ENCODE measurements at places on chromosomes 2 and 18.
A peak's percentile ranks its signal among the peaks of the same experiment; 100 is the strongest.

DNA sequence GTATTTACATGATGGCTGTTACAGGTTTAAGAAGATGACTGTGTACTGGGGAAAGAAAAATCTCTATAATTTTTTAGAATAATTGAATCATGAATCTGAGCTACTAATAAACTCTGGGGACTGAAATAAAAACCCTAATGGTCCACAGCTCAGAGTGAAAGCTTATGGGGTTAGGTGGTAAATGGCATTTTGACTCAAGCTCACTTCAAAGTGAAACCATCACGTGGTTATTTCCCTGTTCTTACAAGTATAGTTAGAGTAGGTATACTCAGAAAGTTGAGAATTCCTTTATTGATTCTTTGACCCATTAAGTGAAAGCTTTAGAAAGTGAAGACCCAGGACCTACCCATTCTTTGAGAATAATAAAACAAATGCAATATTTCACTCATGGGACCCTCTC, 626.2 kb upstream of the SETBP1 start:
- DNase-seq, result no peak

- no peak for DNase-seq
These were observed 214.4 kb upstream of the RASGRP3 start for GRCh38 chr2:33262097-33262496.

GRCh38 chr2:23803965-23804542, 122.9 kb downstream of the ATAD2B start:
- no peak for DNase-seq

DNA sequence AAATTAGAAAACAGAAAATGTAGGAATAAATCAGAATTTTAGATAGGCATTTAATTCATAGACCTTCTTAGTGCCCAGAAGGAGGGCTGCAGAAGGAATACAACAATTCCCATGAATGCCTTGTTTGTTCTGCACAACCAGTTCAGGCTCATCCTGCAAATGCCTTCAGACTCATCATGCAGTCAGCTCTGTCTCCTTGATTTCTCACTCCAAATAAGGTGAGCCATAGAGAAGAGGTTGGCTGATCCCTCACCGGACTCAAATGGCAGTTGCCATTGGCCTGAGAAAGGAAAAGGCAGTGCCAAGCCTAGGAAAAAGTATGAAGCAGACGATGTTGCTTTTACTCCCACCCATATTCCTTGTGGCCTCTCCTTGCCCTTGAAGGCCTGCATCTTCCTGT, 50.3 kb downstream of the DSC3 start:
- no peak for DNase-seq

DNA sequence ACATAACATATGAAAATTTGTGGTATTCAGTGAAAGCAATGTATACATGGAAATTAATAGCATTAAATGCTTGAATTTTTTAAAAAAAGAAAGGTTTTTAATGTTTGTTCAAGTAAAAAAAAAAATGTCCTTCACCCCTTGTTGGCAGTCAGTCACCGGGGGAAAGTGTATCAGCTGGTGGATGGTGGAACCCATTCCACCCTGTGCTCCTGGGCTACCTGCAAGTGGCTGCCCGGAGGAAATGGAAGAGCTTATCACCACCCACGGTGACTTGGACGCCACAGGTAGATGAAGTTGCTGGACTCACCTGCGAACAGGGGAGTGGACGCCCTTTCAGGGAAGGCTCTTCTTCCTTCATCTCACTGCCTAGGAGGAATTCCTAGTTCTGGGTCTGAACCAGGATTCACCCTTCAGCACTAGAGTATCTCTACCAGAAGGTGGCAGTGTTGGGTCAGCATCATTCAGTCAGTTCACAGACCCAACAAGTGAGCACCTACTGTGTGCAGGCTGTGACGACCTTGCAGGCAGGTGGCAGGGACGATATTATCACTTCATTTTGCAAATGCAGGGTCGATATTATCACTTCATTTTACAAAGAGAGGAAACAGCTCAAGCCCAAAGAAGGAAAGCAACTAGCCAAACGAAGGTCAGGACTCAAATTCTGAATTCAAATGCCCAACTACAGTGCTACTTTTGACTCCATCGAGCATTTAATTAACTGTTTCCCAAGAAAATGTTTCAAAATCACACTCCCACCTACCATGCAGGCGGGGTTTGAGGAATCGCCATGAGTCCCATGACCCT, 35.8 kb downstream of the CIB4 start:
- no peak for DNase-seq

DNA sequence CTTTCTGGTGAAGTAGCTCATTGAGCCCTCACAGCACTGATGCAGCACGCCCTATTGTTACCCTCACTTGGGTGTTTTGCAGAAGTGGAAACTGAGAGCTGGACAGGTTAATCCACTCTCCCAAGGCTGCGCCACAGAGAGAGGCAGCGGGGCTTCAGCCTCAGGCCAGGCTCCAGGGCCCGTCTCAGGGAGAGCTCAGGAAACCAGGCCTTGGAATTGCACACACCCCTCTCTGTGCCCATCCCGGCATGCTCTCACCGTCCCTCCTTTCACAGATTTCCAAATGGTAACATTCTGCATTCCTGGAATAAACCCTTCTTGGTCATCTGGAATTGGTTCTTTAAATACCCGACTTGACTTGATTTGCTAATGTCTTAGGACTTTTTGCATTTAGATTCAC, 51.5 kb downstream of the TWIST2 start:
- DNase-seq, result no peak

DNA sequence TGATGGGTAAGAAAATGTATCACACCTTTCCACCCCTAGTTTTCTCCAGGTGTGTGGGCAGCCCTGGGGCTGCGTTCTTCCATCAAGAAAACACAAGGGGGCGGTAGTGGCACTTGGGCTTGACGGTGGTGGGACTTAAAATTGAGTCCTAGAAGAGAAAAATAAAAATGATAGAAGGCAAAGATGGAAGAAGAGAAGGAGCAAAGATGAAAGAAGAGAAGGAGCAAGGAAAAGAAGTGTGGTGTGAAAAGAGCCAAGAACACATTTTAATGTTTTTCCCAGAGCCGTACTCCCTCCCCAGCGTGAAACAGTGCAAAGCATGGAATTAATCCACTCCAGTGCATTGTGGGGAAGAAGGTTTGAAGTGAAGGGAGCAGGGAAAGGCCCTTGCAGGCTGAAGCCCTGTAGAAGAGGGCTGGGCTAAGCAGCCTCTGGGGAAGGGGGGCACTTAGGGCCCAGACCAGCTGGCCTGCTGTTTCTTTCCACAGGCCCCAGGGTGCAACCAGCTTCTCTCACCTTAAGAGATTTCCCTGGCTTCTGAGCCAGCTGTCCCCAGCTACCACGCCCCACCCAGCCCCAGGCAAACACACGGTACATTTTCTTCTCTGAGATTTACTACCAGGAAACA, 256.8 kb downstream of the RNF152 start:
- DNase-seq, result peak; percentile 13

DNA sequence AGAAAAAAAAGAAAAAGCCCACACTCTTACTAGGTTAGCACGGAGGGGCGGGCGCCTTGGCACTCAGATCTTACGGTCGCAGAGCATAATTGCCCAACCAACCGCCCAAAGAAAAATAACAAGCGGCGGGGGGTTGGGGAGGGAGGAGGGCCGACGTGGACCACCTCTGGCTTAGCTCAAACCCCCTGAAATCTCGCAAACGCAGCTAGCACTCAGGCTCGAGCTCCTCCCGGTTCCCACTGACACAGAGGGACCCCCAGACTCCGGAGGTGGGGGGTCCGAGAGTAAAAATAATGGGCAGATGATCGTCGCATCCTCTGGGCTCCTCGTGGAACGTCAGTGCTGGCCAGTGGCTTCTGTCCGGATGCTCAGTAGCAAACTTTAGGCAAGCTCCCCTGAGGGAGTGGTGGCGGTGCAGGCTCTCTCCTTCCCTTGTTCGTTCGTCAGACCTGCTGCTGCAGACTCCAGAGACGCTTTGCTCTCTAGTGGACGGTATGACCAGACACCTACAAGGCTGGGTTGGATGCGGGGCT, 12.0 kb downstream of the CATIP start:
- no peak for DNase-seq

GRCh38 chr2:143150287-143150686, 21.1 kb downstream of the ARHGAP15 start:
- no peak for DNase-seq

GRCh38 chr2:41000906-41001305, 549.0 kb upstream of the SLC8A1 start:
- no peak for DNase-seq

GRCh38 chr2:113119111-113119510, 8.3 kb upstream of the IL1RN start:
- DNase-seq, result no peak

GRCh38 chr18:21307578-21307977, 65.5 kb downstream of the GREB1L start:
- no peak for DNase-seq

DNA sequence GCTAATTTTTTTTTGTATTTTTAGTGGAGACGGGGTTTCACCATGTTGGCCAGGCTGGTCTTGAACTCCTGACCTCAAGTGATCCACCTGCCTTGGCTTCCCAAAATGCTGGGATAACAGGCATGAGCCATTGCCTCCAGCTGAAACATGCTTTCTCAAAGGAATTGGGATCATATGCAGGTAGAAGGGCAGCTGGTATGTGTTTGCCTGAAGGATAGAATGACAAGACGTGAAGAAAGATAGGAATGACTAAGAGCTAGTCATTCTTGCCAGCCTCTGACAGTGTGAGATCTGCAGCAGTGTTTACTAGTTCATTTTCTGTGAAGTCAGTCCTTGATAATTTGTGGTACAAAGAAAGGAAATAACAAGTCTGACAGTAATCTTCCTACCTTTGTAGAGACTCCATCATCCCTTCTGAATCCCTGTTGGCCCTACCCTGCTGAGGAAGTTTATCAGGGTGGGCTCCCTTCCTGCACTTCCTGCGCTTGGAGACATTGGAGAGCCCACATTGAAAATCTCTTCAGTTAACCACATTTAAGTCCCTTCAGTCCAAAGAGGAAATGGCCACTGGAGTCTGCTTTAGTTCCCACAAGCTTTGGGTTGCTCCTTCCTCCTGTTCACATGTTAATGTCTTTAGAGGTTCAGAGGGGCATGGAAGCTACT, 14.7 kb downstream of the CFLAR start:
- no peak for DNase-seq

DNA sequence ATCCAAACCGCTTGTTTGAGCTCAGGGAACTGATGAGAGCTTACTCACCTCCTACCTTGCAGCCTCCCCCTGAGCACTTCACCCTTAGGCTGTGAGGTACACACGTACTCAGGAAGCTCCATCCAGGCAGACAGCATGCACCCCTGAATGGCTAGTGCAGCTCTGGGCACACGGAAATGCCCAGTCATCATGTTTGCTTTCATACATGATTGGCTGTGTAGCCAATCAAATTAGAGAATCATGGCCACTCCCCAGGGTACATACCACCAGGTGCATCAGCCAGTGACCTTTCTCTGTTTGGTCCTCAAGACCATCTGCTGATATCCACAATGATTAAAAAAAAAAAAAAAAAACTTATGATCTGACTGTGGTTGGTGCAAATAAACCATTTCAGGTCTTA, 42.1 kb downstream of the RNF152 start:
- no peak for DNase-seq

DNA sequence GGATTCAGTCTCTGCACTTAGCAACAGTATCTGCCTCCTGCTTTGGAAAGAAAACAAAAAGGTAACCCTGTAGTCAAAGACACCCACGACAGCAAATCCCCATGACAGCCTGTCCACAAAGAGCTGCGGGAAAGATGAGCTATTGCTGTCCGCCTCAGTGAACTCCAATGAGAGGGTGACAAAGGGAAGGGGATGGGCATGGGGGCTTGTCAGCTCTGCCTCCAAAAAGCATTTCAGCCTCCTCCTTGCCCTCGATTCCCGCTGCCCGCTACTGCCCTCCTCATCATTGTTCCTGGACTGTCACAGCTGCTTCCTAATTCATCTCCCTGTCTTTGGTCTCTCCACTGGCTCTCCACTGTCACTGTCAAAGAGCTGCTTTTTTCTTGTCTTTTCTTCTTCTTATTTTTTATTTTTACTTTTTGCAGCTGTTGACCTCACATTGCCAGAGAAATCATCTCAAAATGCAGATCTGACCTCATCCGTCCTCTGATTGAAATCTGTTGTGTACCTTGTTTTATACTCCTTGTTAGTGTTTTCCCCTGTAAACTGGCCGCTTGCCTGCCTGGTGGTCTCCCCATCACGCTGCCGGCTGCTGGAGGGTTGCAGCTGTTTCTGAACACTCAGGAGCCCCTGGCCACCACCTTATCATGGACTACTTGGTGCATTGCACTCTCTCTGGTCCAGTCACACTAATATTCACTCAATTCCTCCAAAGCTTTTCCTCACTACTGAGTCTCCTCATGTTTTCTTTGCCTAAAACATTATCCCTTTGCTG, 7.9 kb upstream of the E2F6 start:
- DNase-seq, result no peak

GRCh38 chr2:172012677-172013391, 13.1 kb downstream of the METAP1D start:
- DNase-seq, result peak; percentile 10

- DNase-seq, result no peak
These were observed 14.3 kb upstream of the PIEZO2 start for GRCh38 chr18:11163665-11164064.

GRCh38 chr2:232901736-232902578, 31.9 kb downstream of the SNORC start:
- no peak for DNase-seq

GRCh38 chr18:71760541-71760940, 783.6 kb downstream of the CBLN2 start:
- DNase-seq, result no peak

- no peak for DNase-seq
These were observed 28.6 kb downstream of the HADHA start for GRCh38 chr2:26215833-26216232.

DNA sequence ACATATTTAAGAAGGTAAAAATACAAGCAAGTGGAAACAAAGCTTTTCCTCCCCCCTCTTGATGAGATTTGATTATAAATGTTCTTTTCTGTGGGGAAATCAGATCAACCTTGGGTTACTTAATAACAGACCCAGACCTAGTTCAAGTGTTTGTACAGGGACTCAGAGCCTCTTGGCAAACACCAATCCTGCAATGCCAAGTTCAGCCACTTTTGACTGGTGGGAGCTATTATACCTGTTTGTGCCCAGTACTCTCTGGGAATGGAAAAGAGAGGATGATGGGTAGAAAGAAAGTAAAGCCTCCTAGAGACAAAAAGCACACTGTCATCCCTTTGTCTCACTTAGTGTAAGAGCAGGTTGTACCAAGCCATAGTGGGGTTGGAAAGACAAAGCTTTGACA, 63.8 kb upstream of the EPHA4 start:
- DNase-seq, result no peak

GRCh38 chr2:203648273-203648672, 58.2 kb upstream of the CD28 start:
- no peak for DNase-seq

DNA sequence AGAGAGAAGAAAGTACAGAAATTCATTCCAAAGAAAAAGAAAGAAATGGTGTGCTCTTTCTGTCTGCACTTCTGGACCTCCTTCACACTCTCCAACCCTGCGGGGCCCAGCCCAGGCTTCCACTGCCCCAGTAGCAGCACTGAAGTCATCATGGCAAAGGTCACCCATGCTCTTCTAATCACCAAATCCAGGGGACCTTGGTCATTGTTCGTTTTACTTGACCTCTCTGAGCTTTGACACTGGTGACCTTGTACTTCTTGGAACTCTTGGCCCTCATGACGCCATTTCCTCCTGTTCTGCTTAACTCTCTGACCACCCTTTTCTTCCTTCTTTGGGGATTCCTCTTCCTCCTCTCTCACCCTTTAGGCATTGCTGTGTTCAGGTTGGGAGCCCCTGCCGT, 105.6 kb downstream of the SMAD7 start:
- no peak for DNase-seq

- DNase-seq, result no peak
These were observed 862.3 kb upstream of the POU3F3 start for GRCh38 chr2:103991591-103991990.
